Endothelial cell (in vitro differentiated cells): ENCODE measurements at places on chromosomes 3 and 15.

GRCh38 chr3:186988806-186989205, 58.5 kb downstream of the ST6GAL1 start:
- no peak for DNase-seq

GRCh38 chr3:52623234-52623792, 62.4 kb downstream of the PBRM1 start:
- no peak for DNase-seq

DNA sequence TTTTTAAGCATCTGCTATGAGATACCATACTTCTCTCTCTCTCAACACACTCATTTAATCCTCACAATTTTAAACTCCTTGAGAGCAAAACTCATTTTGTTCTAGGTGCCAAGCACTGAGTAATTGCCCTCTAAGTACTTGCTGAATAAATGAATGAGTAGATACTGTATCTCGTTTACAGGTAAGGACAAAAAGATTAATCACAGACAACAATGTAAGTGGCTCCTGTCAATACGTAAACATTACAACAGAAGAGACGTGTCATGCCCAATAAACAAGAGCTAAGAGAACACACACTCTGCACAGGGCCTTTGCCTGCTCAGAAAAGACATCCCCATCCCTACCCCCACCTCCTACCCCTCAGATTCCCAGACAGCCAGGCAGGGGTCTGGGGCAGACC, 59.8 kb downstream of the CHSY1 start:
- no peak for DNase-seq

DNA sequence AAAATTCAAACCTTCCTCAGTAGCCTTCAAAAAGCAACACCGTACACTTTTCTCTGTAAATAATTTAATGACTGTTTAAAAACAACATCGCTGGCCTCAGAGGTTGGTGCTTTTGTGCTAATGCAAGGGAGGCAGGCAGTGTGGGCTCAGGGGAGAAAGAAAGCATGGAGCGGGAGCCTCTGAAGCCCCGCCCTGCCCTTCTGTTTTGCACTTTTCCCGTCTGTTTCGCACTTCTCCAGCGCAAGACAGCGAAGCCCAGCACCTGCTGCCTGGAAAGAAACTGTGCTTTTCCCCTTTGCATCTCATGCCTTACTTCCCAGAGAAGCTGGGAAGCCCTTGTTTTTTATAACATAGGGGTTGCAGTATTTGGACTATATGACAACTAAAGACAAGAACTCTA, 23.1 kb downstream of the TRPM1 start:
- DNase-seq, result no peak

DNA sequence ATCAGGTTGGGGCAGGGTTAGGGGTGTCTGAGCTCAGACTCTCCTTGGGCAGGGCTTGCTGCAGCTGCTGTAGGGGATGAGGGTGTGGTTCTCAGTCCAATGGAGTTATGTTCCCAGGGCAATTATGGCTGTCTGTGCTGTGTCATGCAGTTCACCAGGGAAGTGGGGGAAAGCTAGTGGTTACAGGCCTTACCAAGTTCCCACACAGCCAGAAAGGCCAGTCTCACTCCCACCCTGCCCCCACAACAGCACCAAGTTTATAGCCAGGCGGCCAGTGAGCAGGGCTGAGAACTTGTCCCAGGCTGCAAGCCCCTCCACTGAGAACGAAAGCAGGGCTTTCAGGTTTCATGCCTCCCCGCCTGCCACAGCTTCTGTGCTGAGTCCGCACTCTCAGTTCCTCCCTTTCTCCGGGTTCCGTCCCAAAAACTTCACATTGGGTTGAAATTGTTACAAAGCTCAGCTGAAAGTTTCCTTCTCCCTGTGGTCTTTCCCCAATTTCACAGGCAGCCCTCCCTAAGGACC, 19.6 kb upstream of the CPOX start:
- DNase-seq, result no peak

GRCh38 chr15:93245661-93246042, 156.6 kb upstream of the RGMA start:
- no peak for DNase-seq

DNA sequence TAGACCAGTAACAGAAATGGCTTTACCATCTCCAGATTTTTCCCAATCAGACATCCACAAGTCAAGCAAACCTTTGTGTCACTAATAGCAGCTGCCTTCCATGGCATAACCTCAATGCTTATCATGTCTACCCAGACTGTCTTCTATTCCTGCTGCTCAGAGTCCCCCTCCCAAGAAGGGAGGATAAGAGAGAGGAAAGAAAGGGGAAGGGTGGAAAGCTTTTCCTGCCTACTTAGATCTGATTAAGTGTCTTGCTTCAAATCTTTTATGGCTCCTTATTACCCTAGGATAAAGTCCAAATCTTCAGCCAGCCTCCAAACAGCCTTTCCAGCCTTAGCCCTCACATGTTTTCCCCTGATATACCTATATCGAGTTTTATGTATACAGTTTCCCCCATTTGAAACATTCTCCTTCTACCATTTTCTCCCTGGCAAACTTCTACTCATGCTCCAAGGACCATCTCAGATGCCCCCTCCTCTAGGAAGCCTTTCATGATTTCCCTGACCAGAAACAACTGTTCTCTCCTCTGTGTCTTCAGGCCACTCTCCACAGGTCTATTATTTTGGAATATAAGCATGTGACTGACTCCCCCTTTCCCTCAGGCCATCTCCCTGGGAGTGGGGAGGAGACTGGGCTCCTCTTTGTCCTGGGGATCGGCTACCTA, 7.9 kb upstream of the SSUH2 start:
- DNase-seq, result no peak

DNA sequence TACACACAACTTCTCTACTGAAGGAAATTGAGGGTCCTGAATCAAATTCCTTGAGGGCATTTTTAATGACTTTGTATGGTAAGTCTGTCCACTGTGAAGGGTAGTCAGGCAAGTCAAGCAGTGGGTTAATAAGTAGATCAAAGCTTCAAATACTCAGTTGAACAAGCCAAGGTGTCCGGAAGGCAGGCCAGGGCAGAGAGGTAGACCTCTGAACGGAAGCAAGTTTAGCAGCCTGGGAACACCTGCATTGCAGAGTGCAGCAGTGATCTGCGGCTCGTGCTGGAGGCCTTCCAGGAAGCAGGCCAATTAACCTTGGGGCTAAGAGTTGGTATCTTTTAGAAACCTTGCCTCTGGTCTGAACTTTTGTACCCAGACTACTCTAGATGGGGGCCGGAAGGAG, 143.8 kb downstream of the LRTM1 start:
- no peak for DNase-seq

DNA sequence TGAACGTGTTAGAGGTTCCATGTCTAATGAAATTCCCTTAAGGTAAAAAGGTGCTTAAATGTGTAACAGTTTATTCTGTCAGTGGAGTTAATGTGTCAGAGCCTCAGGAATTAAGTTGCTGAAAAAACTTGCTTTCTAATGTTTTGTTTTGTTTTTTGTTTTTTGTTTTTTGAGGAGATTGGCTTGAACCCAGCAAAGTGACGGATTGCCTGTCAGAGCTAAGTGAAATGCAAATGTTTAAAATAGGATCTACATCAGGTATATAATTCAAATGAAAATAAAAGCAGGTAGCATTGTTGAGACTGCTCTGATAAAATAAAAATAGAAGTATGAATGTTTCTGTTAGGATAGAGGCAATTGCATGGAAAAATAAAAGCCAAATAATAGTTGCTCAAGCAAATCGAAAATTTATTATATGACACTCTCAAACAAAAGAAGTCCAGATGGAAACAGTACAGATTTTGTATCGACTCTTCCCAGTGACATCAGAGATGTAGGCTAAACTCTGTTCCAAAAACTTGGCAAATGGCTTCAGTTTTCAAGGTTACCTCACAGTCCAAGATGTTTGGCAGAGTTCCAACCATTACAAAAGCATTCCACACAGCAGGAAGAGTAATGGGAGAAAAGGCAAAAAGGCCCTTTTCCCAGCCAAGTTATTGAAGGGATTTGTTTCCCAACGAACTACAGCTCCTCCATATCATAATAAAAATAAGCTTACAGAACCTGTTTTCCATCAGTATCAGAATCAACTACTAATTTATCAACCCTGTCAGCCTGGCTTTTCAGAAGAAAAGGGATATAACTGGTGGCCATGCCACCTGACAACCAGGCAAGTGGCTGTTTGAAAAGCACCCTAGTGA, 291.0 kb downstream of the TBL1XR1 start:
- no peak for DNase-seq

DNA sequence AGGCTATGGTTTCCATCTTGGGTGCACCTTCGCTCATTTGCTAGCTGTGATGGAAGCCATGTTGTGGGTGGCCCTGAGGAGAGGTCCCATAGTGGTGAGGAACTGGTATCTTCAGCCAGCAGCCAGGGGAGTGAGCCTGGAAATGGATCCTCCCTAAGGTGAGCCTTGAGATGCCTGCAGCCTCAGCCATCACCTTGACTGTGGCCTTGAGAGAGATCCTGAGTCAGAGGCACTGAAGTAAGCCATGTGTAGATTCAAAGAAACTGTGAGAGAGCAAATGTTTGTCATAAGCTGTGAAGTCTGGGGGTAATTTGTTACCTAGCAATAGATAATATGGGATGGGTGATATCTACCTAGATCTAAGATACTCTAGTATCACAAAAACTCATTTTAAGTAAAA, 105.3 kb downstream of the SNRK start:
- no peak for DNase-seq

DNA sequence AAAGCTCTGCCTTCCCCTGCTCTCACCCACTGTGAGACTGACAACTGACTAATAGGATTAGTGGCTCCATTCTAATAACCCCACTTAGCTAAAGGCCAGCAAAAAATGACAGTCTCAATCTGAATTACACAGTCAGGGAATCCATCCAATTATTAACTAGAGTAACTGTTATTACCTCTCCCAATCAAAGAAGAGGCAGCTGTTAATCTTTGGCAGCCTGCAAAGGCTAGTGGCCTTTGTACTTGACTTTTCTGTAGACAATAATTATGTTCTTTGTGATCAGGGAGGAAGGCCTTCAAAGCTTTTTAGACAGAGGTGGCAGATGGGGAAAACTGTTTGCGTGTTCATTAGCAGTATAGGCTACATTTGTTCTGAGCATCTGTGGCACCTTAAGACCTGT, 177.7 kb downstream of the ISL2 start:
- DNase-seq, result no peak

DNA sequence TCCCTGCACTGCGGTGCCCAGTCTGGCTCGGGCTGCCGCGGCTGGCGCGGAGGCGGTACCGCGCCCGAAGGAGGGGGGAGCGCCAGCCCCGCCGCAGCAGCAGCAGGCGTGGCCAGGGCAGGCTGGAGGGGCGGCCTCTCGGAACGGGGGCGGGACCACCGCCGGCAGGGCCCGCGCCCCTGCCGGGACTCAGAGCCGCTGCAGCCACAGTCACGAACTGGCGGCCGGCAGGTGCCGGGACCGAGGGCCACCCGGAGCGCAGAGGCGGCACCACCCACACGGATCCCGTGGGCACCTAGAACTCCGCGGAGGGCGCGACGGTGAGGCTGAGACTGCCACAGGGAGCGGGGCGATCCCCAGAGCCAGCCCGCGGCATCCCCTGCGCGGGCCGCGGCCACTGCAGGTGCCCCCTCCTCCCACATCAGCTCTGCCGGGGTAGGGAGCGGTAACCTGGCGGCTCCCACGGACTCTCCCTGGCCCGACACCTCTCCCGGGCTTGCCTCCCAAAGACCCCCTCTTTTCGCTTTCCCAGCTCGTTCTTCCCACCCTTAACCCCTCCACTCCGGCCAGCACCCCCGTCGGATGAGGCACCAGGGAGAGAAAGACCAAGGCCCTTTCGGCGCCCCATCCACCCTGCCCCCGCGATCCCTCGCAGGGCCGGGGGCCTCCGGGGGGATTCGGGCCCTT, at the start of gene VWA5B2:
Gene VWA5B2 (plus strand): TSS at position 192 of the 687 bp plus-strand sequence. CDS start 944 bp downstream, outside the sequence.
- DNase-seq, result peak; percentile 63
